T-cell (primary cell): ENCODE measurements at places on chromosomes 4 and X.

GRCh38 chr4:5893004-5893580 lies at the start of gene CRMP1:
TSS of gene CRMP1 (minus strand) at chr4:5893086. CDS start at chr4:5892969, 117 bp downstream.
- no peak within 1 kb of the TSS for H3K27ac ChIP-seq
- no peaks in the 10 kb centered on the region for H3K36me3 ChIP-seq
- no peak within 1 kb of the TSS for H3K4me3 ChIP-seq

DNA sequence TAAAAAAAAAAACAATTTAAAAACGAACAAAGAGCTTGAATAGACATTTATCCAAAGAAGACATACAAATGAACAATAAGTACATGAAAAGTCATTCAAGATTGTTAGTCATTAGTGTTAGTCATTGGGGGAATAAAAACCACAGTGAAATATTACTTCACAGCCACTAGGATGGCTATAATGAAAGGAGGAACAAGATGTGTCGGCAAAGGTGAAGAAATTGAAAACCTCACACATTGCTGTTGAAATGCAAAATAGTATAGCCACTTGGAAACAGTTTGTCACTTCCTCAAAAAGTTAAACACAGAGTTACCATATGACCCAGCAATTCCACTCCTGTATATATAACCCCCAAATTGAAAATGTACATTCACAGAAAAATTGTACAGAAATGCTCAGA lies 45.2 kb upstream of the SLC39A8 start:
- DNase-seq: no peak
- H3K4me3 ChIP-seq: no peak overlapping the region
- no peaks in the 10 kb centered on the region for H3K4me1 ChIP-seq
- H3K36me3 ChIP-seq: no peaks in the 10 kb centered on the region
- H3K27me3 ChIP-seq: peaks cover 2% of the 10 kb centered on the region
- H3K27ac ChIP-seq: no peak overlapping the region

DNA sequence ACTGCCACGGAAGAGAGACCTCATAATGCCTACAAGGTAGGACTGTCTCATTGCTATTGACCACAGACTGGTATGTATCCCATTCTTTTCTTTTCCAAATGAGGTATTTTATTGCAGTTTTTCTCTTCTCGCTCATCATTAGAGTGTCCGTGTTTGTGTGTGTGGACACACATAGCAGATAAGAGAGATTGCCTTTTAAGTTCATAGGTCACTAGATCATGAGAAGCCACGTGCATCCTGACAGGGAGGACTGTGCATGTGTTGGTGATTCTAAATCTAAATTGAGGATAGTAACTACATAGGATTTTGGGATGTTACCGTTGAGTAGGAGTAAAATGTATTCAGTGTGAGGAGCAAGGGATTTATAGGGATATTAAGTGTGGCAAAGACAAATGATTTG lies 37.3 kb downstream of the HPGD start:
- no peak overlapping the region for H3K27ac ChIP-seq
- H3K4me3 ChIP-seq: no peak overlapping the region
- DNase-seq: no peak

DNA sequence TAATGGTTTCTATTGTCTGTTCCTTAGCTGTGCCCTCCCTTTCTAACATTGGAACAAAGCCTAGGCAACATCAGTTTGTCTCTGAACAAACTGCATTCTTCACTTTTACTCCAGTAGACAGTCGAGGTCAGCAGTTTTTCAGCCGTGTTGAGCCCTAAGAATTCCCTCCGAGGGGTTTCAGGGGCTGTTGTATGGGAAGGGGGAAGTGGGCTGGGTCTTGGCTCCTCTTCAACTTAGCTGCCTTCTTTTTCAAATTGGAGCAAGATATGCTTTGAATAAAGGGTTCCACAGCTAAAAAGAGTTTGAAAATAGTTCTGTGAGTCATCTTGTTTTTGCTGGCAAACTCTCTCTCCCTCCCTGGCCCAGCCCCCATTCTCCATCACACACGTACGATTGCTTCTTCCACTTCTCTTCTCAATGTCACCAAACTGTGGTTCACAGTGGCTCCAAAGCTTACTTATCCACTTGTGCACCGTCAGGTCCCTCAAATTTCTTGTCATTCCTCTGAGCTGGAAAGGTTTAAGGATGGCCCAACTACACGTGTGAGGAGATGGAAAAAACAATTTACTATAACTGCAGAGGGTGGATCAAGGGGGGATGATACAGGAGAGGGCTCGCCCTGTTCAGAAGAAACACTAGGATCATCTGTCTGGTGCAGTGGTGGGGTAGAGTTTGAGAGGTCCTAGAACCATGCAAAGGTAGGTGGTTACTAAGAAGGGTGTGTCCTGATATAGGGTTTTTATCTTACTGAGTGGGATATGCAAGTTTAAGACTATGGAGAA lies 9.2 kb upstream of the MAML3 start:
- peaks cover 2% of the 10 kb centered on the region for H3K27me3 ChIP-seq
- no peaks in the 10 kb centered on the region for H3K4me1 ChIP-seq
- no peaks in the 10 kb centered on the region for H3K36me3 ChIP-seq
- no peak overlapping the region for H3K4me3 ChIP-seq

- H3K27ac ChIP-seq: no peak overlapping the region
- no peak for DNase-seq
These were observed 39.9 kb upstream of the VAMP7 start for GRCh38 chrX:155841232-155841631.

- H3K4me1 ChIP-seq: no peaks in the 10 kb centered on the region
- no peaks in the 10 kb centered on the region for H3K36me3 ChIP-seq
- H3K27ac ChIP-seq: no peak overlapping the region
- DNase-seq: no peak
These were observed 212.7 kb downstream of the GRID2 start for GRCh38 chr4:92516450-92516849.

- no peak overlapping the region for H3K27ac ChIP-seq
- no peaks in the 10 kb centered on the region for H3K36me3 ChIP-seq
- no peaks in the 10 kb centered on the region for H3K4me1 ChIP-seq
These were observed 29.6 kb downstream of the ADH7 start for GRCh38 chr4:99405433-99406115.

DNA sequence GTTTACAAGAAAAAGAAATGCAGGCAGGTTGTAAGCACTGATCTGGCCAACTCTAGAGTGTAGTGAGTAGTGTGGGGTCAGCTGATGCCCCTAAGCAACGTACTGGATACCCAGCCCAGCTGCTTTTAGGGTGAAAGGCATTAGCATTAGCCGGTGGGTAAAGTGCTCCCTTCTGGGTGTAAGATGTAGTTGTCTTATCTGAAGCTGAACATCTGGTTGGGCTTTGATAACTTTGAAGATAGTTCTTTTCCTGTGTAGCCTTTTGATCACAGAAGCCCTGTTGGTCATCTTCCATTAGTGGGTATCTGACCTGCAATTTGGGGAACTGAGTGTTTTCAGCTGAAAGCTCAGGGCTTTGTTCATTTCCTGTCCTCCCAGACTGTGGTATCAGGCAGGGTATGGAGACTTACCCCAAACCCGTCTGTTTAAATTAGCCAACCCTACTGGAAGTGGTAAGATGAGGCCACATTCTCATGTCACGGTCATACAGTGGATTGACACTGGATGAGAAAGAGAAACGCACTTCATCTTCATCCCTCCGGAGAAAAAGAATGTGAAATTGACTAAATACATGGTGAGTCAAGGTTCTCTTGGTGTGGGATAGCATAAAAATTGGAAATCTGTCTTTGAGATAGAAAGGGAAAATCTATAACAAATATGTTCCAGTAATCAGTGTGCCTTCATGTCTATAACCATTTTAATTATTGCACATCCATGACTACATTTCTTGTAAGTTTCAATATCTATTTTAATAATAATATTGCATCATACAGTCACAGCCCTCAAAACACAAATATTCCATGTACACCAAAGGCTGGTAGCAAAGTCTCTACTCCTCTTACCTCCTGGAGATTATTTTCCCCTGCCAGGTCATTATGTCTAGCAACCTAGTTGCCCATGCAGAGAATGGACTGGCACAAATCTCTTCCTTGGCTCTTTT lies 8.7 kb downstream of the RHOH start:
- H3K4me1 ChIP-seq: peaks cover 58% of the 10 kb centered on the region
- peak overlapping the region; percentile 99 for H3K27ac ChIP-seq
- H3K36me3 ChIP-seq: peaks cover 16% of the 10 kb centered on the region
- H3K27me3 ChIP-seq: no peaks in the 10 kb centered on the region
- no peak for DNase-seq

DNA sequence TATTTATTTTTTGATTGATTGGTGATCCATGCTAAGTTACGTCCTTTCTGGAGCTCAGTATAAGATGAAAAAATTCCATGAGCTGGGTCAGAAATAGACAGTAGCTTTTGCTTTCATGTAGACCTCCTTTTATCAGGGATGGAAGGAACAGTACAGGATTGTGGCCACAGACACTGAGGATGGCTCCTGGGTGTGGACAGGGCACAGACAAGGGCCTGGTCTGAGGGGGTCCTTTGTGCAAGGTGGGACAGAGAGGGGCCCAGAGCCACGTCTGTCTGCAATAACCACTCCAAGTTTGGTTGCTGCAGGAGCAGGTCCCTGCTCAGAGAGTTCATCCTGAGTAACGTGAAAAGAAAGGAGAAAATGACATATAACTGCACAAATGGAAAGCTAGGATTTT lies 127.1 kb downstream of the ENPP6 start:
- DNase-seq: no peak
- H3K4me3 ChIP-seq: no peak overlapping the region
- no peak overlapping the region for H3K27ac ChIP-seq
- H3K4me1 ChIP-seq: no peaks in the 10 kb centered on the region

DNA sequence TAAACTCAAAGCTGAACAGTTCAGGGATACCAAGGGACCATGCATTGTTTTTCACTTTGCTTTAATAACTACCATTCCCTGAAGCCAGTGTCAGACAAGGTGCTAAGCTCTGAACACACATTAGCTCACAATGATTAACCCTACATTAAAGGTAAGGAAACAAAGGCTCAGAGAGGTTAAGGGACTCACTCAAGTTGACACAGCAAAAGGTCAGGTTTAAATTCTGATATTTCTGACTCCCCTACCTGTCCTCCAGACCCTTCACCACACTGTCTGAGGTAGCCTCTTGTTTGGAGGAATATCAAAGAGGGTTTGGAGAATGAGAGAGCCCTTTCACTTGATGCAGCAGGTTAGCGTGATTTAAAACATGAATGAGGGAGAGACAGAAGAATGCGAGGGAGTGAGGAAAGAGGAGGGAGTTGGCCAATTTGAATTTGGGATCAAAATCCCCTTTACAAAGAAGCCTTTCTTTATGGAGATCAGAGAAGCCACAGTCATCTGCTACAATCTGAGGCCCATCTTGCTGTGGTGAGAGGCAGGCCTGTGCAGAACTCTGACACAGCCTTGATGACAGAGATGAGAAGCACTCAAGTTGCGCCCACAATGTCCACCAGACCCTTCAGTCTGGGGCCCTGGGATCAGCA lies 103.5 kb downstream of the FHDC1 start:
- H3K4me1 ChIP-seq: no peaks in the 10 kb centered on the region
- no peak overlapping the region for H3K4me3 ChIP-seq
- DNase-seq: no peak
- no peak overlapping the region for H3K27ac ChIP-seq
- H3K27me3 ChIP-seq: no peaks in the 10 kb centered on the region

DNA sequence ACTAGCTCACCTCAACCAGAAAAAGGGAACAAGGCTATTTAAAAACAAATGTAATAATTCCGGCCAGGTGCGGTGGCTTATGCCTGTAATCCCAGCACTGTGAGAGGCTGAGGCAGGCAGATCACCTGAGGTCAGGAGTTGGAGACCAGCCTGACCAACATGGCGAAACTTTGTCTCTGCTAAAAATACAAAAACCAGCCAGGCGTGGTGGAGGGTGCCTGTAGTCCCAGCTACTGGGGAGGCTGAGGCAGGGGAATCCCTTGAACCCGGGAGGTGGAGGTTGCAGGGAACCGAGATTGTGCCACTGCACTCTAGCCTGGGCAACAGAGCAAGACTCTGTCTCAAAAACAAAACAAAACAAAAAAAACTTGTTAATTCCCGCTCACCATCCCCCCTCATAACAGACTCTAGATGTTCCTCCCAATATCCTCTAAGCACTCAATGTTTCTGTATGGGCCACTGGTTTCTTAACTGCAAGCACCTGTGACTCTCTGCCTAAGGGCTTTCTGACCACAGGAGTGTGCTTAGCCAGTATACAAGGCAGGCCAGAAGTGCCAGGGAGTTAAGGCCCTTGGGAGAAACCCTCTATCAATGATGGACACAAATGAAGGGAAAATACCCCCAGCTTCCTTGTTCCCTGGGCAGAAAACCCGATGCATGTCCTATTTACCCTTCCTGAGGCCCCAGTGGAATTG lies 21.0 kb upstream of the THOC2 start:
- no peak overlapping the region for H3K4me3 ChIP-seq
- DNase-seq: no peak
- no peaks in the 10 kb centered on the region for H3K36me3 ChIP-seq
- no peaks in the 10 kb centered on the region for H3K4me1 ChIP-seq
- H3K27ac ChIP-seq: no peak overlapping the region

GRCh38 chrX:153670748-153671588 lies 2.6 kb downstream of the PNCK start:
- DNase-seq: no peak
- H3K36me3 ChIP-seq: no peaks in the 10 kb centered on the region
- H3K27me3 ChIP-seq: no peaks in the 10 kb centered on the region
- no peak overlapping the region for H3K4me3 ChIP-seq
- H3K27ac ChIP-seq: no peak overlapping the region
- no peaks in the 10 kb centered on the region for H3K4me1 ChIP-seq

GRCh38 chr4:110515676-110516075 lies 39.7 kb downstream of the ENPEP start:
- no peaks in the 10 kb centered on the region for H3K27me3 ChIP-seq
- H3K4me3 ChIP-seq: no peak overlapping the region
- DNase-seq: no peak
- H3K4me1 ChIP-seq: peaks cover 3% of the 10 kb centered on the region
- H3K36me3 ChIP-seq: no peaks in the 10 kb centered on the region

GRCh38 chrX:133294126-133294525 lies 76.0 kb upstream of the TFDP3 start:
- no peaks in the 10 kb centered on the region for H3K36me3 ChIP-seq
- no peak overlapping the region for H3K27ac ChIP-seq

- H3K4me1 ChIP-seq: no peaks in the 10 kb centered on the region
- no peak for DNase-seq
- H3K27ac ChIP-seq: no peak overlapping the region
- no peaks in the 10 kb centered on the region for H3K36me3 ChIP-seq
- no peaks in the 10 kb centered on the region for H3K27me3 ChIP-seq
- H3K4me3 ChIP-seq: no peak overlapping the region
These were observed 152.6 kb downstream of the GRIA3 start for GRCh38 chrX:123336666-123337065.
